ENCODE measurements at places on chromosomes 6 and 20.
A peak's percentile ranks its signal among the peaks of the same experiment; 100 is the strongest.

GRCh38 chr6:3348821-3349220 lies 90.1 kb downstream of the PSMG4 start:
- DNase-seq = no peak

- no peak for DNase-seq
Measured at GRCh38 chr6:24666097-24666640, 530 bp downstream of the TDP2 start.

DNA sequence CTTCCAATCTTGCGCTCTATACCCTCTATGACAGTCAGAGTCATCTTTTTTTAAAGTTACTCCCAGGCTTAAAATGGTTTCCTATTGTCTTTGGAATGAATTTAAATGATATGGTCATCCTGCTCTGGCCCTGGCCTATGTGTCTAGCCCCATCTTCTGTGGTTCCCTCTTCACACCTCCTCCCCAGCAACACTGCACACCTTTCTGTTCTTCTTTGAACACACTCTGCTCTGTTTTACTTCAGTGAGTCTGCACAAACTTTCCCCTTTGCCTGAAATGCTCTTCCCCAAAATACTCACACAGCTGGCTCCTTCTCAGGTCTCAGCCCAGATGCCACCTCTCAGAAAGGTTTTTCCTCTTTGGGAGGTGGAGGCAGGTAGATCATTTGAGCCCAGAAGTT lies 132.7 kb downstream of the FYN start:
- no peak for DNase-seq

- no peak for DNase-seq
Measured at GRCh38 chr6:42368181-42368580, 83.5 kb downstream of the TRERF1 start.

DNA sequence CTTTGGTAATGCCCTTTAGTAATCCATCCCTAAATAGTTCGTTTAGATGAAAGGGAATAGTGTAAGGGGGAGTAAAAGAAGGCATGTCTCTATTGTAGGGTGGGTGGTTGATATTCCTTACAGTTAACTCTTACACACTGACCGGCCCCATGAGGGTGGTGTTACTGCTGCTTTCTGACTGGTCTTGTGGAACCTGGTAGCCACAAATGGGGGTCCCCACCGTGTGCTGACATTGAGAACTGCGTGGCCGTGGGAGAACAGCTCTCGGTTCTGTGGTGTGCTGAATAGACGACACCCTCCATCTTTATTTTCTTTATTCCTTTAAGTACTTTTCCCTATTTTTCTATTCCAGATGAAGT lies 19.3 kb downstream of the MRAP2 start:
- DNase-seq = no peak

DNA sequence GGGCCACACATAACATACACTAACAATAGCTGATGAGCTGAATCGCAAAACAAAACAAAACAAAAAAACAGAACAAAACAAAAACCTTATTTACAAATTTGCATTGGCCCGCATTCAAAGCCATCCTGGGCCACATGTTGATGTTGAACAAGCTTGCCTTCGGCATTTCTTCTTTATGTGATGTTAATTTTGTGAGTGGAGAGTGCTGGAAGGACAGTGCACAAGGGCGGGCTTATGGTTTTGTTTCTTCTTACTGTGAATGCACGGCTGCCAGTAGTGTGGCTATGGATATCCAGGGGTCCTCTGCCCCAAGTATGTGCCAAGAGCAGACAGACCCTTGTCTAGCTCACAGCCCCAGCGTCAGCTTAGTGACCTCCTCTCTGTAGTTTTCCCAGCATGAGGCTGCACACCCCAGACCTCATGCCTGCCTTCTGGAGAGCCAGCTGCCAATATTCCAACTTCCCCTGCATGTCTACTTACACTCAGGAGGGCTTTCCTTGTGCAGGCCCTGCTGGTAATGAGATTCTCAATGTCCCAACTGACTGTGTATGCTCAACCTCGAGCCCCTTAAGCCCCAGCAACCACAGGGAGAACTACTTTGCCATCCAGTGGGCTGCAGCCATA lies 24.9 kb downstream of the ZNF292 start:
- DNase-seq = no peak

DNA sequence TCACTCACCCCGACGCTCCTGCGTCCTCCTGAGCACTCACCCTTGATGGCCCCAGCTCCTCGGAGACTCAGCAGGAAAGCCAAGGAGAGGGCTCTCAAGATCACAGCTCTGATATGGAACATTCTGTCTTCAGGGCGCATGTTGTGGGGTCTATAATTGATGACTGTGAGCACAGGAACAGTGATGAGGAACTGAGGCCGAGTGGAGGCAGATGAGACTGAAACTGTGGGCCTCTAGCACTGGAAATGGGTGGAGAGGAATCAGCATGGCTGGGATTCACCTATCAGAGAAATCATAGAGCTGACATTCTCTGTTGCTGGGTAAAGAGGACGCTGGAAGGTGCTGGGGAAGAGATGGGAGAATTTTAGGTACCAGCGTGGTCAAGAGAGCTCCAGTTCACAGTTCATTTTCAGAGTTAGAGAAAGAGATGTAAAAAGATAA lies at the start of gene HLA-DPA1:
Gene HLA-DPA1, minus strand, starts transcription at position 219 of the 441 bp plus-strand sequence.
- DNase-seq = no peak

DNA sequence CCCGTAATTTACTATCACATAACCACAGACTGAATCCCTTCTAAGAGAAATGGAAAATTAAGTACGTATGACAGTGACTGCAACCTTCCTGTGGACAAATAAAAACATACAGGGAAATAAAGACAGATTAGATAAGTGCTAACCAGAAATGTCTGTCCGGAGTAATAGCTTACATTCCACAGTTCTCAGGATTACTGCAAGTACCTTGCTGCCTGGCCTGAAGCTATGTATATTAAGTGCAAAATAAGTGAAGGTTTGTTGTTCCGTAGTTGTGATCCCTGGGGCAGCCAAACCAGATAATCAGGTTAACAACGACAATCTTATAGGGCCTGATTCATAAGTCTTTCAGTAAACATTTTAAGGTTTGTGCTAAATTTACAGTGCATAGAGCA lies 2.8 kb downstream of the NEDD9 start:
- DNase-seq = peak; percentile 57

DNA sequence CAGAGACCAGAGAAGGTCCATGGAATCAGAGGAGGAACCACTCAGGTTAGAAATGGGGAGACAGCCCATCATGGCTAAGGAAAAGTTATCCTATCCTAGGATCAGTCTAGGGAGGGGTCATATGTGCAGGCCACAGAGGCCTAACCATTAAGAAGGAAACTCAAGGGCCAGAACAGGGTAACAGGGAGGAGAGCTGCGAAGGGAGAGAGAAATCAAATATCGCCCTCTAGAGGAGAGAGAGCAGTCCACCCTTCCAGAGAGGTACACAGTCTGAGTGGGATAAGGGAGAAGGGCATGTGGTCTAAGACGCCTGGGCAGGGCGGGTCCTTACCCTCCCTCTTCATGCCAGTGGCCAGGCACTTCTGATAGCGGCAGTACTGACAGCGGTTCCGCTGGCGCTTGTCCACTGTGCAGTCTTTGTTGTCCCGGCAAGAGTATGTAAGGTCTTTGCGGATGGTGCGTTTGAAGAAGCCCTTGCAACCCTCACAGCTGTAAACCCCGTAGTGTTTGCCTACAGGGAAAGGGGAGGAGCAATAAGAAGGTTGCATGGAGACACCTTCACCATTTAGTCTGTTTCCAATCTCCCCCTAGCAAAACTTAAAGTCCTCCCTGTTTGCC lies 2.9 kb downstream of the RXRB start:
- peak; percentile 78 for DNase-seq

DNA sequence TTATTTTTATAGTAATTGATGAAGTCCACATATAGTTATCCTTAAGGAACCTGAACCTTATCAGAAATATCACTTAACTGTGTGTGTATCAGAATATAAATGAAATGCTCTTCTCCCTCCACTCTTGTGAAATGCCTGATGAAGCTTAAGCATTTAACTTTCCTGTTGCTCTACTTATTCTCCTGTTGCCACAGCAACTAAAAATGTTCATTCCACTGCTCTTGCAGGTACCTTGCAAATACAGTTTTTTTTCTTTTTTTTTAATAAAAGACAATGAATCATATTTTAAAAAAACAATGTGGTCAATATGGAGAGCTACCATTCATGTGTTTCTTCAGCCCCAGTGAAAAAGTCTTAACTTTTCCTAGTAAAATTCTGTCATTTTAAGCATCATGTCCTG lies 210.3 kb downstream of the RFPL4B start:
- no peak for DNase-seq

DNA sequence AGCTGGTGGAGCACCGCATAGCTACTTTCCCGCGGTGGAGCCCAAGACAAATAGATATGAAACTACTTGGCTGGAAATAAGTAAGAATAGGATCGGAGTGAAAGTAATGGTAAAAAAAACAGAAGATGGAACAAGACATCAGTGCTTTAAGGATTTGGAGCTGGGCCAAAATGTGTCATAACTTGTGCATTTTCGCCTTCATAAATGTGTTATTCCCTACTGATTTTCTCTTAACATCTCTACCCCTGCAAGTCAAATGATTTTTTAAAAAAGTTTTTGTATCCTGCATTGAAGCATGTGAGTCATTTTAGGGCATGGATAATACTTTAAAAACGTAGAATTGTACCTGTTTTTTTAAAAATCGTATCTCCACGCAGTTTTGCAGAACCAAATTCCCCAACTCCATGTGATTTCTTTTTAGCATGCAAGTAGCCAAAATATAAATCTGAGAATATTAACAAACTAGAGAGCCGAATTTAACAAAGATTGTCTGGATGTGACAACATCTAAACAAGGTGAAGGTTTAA lies 882 bp upstream of the FAM184A start:
- peak; percentile 30 for DNase-seq

DNA sequence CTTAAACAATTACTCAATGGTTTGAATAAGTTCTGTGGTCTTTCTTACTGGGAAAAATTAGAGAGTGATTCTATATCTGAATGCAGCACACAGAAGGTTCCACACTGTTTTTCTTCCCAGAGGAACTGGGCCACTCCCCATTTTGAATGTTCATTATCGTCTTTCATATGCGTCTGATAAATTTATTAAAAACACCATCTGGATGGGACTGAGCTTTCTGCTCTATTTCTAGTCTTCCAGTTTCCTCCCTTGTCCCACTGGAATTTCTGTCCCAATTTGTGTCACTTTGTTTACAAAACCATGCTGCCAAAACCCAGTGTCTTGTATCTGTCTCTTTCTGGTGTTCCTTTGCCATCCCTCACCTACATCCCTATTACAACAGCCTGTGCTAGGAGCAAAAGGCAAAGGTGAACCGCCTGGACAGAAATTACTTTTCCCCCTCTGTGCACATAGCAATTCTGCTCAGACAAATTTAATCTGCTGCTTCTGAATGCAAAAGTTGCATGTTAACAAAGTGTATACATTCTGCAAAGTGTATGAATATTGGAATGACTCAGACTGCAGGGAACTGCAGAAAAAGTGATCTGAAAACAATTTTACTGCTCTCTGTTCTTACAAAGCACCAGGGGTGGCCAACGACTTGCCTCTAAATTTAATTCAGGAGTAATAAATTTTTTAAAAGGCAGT lies 333.6 kb downstream of the BTBD9 start:
- DNase-seq = no peak

GRCh38 chr6:128848212-128848935 lies 34.6 kb upstream of the LAMA2 start:
- DNase-seq = no peak

GRCh38 chr20:59718751-59719150 lies 114.4 kb downstream of the PHACTR3 start:
- DNase-seq = no peak

DNA sequence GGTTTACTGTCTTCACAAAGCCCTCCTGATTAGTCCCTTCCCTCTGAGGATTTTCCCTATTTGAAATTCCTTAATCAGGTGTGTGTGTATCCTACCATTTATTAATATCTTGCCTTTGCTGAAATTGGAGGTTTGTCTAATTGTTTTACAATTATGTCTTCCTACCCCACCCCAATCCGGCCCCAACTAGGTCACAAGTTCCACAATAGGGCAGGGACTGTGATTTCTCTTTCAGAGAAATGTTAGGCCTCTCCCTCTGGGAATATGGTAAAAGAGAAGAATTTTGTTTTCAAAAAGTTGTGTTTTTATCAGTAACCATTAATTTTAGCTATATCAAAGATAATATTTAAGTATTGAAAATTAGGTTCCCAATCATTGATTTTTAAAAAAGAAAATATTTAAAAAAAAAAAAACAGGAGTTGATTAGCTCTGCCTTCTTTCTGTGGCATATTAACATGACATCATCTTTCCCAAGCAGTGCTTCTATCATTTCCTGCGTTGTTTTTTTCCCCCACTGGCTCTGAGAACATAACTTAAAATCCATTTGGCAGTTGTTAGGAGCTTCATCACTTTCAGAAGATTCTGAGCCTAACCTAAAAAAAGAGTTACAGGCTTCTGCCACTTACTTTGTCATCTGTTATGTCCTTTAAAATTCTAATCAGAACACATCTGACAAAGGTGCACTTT lies 36.1 kb downstream of the BLOC1S5 start:
- peak; percentile 41 for DNase-seq

DNA sequence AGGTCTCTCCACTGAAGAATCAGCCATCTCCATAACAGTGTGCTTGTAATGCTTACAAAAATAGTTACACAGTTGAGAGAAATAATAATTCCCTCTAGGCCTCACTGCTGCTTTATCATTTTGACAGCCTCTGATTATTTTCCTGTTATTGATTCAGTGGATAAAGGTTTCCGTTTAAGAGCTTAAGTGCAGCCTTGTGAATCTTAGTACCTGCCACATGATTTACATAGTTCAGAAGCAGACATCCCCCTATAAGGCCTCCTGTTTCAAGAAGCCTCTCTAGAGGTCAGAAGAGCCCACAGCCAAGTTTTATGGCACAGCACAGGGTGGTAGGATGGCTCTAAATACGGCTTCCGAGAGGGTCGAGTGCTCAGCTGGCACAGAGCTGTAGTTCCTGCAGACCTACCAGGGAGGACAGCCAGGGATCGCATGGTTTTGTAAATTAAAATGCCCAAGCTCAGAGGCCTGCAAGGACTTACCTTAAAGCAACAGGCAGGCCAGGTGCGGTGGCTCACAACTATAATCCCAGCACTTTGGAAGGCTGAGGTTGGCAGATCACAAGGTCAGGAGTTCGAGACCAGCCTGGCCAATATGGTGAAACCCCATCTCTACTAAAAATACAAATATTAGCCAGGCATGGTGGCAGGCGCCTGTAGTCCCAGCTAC lies 17.6 kb upstream of the PYGB start:
- DNase-seq = no peak

DNA sequence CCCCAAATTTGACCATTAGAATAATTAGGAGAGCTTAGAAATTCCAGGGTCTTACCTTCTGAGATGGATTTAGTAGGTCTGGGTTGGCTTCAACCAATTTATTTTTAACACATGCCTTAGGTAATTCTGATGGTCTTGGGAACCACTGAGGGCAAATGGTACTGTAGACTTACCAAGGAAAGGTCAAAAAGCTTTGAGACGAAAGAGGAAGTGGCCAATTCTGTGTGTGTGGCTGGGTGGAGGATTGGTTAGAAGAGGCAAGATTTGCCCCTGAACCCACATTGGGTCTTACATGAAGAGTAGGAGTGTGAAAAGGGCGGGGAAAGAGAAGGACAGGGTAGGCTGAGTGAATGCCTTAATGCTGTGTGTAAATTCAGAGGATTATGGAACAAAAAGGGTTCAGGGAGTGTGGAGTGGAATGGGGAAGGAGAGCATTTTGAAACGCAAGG lies 2.7 kb downstream of the ITCH start:
- no peak for DNase-seq

- peak; percentile 71 for DNase-seq
Measured at GRCh38 chr6:170269151-170269845, 21.6 kb downstream of the DLL1 start.

Data from small intestine (tissue), 16 donors.